Mucosa of gallbladder (tissue), 1 donor: ENCODE measurements at places on chromosomes 1 and 21. TPM values are rescaled to one million over a fixed set of nuclear protein-coding genes. Genes with fewer than 3 reads are reported as not detected.

Gene ODR4
- total RNA-seq = 22.6 TPM

Gene FCGR2B
- 19.4 TPM for total RNA-seq

Gene VPS13D
- total RNA-seq = 69.0 TPM

- DNase-seq = peak; percentile 49
Observed at GRCh38 chr1:164725401-164725800, 166.4 kb downstream of the PBX1 start.

DNA sequence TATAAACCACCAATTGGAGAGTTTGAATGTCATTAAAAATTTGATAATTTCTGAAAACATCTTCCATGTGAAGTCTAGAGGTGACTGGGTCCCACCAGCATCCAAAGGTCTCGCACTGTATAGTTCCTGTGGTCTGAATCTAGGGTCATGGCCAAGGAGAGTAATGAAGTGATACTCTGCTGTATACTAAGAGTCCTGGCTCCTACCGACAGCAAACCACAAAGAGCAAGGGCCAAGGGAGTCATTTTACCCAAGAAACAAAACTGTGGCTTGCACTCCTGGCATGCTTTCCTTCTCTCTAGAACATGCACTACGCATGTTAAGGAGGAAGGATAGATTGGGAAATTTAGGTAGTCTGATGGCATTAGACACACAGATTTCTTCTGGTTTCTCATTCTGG is 115.6 kb downstream of the BRINP2 start:
- no peak for DNase-seq
